ENCODE measurements at places on chromosomes 2 and 18. TPM values are rescaled to one million over a fixed set of nuclear protein-coding genes. Genes with fewer than 3 reads are reported as not detected.

The AGAP1 gene
- total RNA-seq, result 9.0 TPM

The PSMA8 gene
- not detected for total RNA-seq

The ANKRD30BL gene
- total RNA-seq, result not detected

The L3MBTL4 gene
- 0.65 TPM for total RNA-seq

The ARHGAP28 gene
- total RNA-seq, result 8.9 TPM

The C1QL2 gene
- total RNA-seq, result not detected

The WDR43 gene
- total RNA-seq, result 27.1 TPM

The GCG gene
- total RNA-seq, result not detected

The MBP gene
- total RNA-seq, result 17.1 TPM

The SCG2 gene
- total RNA-seq, result under 0.01 TPM

The DSC3 gene
- total RNA-seq, result 5.4 TPM

The EFHD1 gene
- 3.7 TPM for total RNA-seq

The IL1RL1 gene
- under 0.01 TPM for total RNA-seq

The IL36G gene
- not detected for total RNA-seq

The PJVK gene
- 0.16 TPM for total RNA-seq

The FAM237A gene
- total RNA-seq, result not detected

The ACMSD gene
- total RNA-seq, result not detected

The GULP1 gene
- total RNA-seq, result 54.9 TPM

The DIS3L2 gene
- 29.0 TPM for total RNA-seq

The ASB18 gene
- not detected for total RNA-seq

The MAIP1 gene
- 30.6 TPM for total RNA-seq

The TCF23 gene
- not detected for total RNA-seq
